Activated T-cell treated with anti-CD3 and anti-CD28 coated beads, Interleukin-2, amount 50 U/mL, for 48 hours (primary cell): ENCODE measurements at places on chromosomes 6 and 20.

DNA sequence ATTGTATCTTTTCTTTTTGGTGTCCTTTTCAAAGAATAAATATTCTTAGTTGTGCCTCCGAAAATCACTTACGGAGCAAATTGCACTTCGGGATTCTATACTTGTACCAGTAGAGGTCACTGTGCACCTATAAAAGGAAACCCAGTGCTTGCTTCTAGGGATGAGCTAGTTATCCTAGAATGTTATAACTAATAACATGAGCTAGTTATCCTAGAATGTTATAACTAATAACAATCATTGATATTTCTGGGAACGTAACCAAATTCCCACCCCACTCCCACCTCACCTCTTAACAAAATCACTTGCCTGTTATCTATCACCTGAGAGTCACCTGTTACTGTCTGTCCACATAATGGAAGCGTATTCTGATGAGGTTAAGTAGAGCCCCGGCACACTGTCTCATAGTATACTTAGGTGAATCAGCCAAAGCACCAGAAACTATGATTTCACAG lies 126.9 kb upstream of the TIAM2 start:
- DNase-seq, result no peak

GRCh38 chr6:162151021-162151665 lies 576.4 kb downstream of the PRKN start:
- no peak for DNase-seq

DNA sequence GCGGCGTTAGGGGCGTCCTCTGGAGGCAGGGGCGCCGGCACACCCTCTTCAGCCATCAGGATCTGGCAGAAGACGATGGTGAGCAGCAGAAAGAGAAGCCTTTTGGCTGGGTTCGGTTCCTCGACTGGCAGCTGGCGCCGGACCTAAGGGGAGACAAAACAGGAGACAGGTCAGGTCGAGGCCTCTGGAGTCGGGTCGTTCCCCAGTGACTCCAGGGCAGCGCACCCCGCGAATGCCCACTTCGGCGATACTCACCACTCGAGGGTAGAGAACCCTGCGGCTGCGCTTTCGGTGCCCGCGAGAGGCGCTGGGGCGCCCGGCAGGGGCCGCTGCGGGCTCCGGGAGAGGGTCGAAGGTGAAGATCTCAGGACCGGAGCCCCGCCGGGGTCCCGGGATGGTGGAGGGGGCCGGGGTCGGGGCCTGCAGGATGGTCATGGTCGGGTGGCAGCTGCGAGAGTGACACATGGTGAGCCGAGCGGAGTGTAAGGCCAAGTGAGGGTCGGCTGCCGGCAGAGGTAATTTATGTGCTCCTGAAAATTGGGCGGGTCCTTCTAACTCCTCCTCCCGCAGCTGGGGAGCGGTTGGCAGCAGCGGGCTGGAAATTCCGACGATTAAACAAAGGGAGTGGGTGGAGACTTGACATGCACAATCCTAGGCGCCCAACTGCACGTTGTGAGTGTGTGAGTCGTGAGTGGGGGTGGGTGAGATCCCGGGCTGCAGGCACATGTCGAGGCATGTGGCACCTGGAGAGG lies at the start of gene IER3:
TSS of gene IER3 (minus strand) at position 494 of the 752 bp plus-strand sequence. CDS start at position 465, 29 bp downstream.
- peak; percentile 95 for DNase-seq

- DNase-seq, result no peak
These were observed 983 bp downstream of the RBBP9 start for GRCh38 chr20:18496042-18496441.

DNA sequence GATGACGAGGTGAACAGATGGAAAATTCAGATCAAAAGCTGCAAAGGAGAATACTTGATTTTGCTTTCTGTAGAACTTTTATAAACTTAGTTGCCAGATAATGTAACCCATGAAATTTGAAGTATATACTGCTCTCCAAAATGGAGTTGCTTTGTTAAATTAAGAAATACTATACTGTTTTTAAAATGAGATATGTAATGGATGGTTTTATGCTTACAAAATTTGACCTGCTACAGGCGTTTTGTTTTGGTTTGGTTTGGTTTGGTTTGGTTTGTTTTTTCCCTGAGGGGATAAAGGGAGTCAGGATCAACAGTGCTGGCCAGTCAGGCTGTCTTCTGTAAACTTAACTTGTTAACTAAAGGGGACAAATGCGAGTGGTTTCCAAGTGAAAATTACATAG lies 55.6 kb upstream of the KIF25 start:
- no peak for DNase-seq

- no peak for DNase-seq
These were observed 192.3 kb downstream of the TMEM200A start for GRCh38 chr6:130558131-130558530.

- DNase-seq, result peak; percentile 80
These were observed 4.6 kb downstream of the SMIM29 start for GRCh38 chr6:34243901-34244884.

DNA sequence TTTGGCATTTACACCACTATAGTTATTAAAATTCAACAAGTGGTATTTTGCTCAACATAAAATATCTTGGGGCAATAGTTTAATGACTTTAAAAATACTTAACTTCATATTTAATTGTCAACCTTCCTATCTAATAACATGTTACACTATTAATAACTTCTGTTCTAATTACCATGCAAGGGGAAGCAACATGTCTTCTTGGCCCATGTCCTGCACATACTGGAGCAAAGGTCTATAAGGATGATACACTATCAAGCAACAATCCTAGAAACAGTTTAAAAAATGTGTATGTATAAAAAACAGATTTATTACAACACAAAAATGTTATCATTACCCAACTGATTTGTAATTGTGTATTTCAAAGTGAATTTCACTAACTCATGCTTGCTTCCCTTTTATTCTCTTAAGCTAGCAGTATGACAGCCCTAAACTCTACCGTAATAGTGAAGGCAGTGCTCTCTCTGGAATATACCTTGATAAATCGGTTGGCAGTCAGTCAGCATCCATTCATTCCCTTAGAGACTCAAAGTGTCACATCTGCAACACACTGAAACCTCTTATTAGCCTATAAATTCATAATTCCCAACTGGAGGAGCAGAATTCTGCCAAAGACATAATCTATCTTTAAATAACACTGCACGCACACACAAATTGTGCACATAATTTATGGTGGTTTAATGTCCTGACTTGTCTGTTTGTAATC lies 18.3 kb downstream of the CCNC start:
- no peak for DNase-seq

GRCh38 chr6:131823276-131823902 lies 15.6 kb downstream of the ENPP1 start:
- no peak for DNase-seq

DNA sequence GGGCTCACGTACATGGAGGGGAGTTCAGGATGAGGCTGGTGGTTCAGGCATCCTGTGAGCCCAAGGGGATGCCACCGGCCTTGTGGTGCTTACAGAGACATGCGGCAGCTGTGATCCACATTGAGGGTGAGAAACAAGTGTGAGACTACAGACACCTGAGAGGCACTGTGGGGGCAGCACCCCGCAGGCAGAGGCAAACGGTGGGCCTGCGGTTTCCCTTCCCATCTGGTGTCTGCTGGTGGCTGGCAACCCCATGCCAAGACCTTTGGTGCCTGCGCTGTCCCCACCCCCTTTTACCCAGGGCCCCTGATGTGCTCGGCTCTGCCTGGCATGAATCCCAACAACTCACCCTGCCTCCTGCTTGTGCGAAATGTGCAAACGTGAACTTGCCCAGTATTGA lies 42.0 kb downstream of the ERMARD start:
- DNase-seq, result no peak

GRCh38 chr6:72636215-72636614 lies 14.4 kb downstream of the KCNQ5 start:
- DNase-seq, result no peak

DNA sequence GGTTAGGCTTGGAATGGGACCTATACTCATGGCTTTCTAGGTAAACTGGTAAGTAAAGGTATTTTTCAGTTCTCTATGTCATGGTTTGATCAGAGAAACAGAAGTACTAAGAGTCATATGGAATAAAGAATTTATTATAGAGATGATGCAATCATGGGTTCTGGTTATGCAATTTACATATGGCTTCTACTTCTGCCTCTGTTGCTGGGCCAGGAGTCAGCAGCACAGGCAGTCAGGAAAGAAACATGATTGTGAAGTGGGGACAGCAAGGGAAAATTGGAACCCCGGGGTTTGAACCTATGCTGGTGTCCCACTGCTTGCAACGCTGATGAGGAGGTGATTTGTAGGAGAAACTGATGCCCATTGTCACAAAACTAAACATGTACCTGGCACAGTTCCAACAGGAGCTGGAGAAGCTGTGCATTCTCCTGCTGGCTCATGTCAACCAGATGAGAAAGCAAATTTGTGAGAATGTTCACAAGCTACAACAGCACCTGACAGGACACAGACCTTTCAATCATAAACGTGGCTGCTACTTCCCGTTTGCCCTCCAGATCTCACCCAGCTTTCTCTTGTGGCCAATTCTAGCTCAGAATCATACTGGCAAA lies 887.1 kb downstream of the TFAP2A start:
- DNase-seq, result no peak

DNA sequence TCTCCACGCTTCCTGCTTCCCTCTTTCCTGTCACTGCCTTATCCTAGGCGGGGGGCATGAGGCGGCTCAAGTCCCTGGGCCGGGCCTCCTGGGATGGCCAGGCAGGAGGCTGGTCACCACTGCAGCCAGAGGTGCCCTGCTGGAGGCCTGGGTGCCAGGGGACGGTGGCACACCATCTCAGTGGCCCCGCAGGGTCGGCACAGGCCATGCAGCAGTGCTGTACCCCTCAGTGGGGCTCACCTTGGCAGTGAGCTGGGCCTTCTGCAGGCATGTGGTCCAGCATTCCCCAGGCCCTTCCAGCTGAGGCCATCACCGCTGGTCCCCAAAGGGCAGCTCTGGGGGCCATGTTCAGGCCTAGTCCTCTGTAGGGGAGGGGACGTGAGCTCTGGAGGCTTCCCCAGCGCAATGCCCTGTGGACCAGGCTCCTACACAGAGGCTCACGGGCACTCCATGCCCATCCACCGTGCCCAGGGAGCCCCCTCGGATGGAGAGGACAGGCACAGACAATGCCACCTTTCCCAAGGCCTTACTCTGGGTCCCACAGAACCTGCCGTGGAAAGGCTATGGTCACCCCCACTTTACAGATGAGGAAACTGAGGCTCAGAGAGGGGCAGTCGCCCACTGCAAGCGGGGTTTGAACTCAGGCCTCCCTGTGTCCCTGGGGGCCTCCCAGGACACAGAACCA lies 123.8 kb downstream of the TAF4 start:
- DNase-seq, result no peak

- DNase-seq, result peak; percentile 37
These were observed 810 bp downstream of the MRPL18 start for GRCh38 chr6:159790956-159791598.
